ENCODE measurements at places on chromosomes 6 and 20.

GRCh38 chr6:161216616-161217205 is 57.1 kb downstream of the AGPAT4 start:
- peaks cover 27% of the 10 kb centered on the region for H3K36me3 ChIP-seq
- H3K27me3 ChIP-seq = no peaks in the 10 kb centered on the region
- DNase-seq = no peak
- no peak overlapping the region for H3K4me3 ChIP-seq

DNA sequence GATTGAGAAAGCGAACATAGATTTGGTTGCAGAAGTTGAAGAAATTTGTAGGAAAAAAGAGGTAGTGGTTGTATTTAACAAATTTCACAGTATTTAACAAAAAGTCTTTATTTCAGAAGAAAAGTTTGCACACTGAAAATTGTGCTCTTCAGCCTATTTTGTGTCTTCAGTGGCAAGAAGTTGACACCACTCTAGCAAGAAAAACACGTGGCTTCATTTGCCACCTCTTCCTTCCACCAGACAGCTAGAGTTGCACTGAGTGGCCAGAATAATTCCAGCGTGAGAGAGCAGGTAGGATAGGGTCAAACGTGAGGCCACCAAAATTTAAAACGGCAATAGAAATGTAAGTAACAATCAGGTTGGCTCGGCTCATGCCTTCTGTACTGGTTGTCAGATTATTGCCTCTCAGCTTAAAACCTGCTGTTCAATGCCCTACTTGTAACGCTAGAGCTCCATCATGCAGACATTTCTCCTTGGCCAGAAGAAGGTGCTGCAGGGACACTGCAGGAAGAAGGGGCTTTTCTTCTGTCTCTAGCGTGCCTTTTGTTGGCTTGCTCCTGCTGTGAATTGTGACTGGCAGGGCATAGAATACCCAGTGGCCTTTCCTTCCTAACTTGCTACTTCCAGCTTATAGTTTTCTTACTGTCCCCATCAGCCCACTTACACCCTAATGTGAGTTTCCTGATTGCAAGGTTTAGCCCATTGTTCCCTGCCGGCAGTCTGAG is 12.1 kb downstream of the TRAPPC3L start:
- H3K4me1 ChIP-seq = peaks cover 2% of the 10 kb centered on the region
- no peaks in the 10 kb centered on the region for H3K36me3 ChIP-seq
- no peak for DNase-seq
- peaks cover 52% of the 10 kb centered on the region for H3K27me3 ChIP-seq
- H3K4me3 ChIP-seq = no peak overlapping the region

DNA sequence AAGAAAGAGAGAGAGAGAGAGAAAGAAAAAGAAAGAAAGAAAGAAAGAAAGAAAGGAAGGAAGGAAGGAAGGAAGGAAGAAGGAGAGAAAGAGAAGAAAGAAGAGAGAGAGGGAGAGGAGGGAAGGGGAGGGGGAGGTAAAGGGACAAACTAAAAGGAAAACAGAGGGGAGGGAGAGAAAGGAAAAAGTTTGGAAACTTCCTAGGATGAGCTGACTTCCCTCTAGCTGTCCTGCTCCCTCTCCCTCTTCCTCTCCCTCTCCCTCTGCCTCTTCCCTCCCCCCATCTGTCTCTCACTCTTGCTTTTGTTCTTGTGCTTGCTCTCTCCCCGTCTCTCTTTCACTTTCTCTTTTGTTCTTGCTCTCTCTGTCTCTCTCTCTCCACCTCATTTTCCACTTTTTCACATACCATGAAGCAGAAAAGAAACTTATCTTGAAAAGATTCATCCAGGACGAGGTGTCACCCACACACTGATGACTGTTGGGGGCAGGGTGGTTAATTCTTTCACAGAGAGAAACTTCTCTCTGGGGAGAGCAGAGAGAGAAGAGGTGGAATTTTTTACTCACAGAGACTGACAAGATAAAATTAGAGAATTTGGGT is 56.4 kb upstream of the DUSP22 start:
- no peaks in the 10 kb centered on the region for H3K27me3 ChIP-seq
- peaks cover 47% of the 10 kb centered on the region for H3K4me1 ChIP-seq
- DNase-seq = peak; percentile 87
- peak overlapping the region; percentile 85 for H3K27ac ChIP-seq

DNA sequence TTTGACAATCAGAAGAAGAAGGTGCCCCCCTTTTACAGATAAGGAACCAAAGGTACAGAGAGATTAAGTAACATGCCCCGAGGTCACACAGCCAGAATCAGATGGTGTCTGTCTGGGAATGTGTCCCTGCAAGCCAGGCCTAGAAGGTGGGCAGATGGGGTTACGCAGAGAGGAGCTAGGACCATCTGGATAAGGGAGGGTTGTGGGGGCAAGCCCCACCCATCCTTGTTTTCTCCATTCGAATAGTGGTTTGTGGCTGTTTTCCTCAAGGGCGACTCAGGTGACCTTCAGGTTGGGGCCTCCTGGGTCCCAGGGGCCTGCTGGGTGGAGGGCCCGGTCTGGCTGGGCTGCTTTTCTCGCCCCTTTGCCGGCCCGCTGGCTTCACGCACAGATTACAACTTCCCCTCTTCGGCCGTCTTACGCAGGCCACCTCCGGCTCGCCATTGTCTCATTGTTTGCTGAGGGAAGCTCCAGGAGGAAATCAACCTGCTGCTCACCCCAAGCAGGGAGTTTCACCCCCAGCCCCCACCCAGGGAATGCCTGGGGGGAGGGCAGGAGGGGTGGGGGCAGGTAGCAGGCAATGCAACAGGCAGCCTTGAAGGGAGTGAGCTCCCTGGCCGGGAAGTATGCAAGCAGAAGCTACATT is 30.8 kb upstream of the CSNK2A1 start:
- H3K4me3 ChIP-seq = no peak overlapping the region
- H3K27me3 ChIP-seq = peaks cover 27% of the 10 kb centered on the region
- no peak for DNase-seq
- no peak overlapping the region for H3K27ac ChIP-seq
- no peaks in the 10 kb centered on the region for H3K4me1 ChIP-seq
- no peaks in the 10 kb centered on the region for H3K36me3 ChIP-seq

GRCh38 chr6:101582792-101583191 is 189.3 kb downstream of the GRIK2 start:
- H3K4me1 ChIP-seq = no peaks in the 10 kb centered on the region
- H3K4me3 ChIP-seq = no peak overlapping the region
- no peaks in the 10 kb centered on the region for H3K36me3 ChIP-seq
- no peaks in the 10 kb centered on the region for H3K27me3 ChIP-seq
- no peak for DNase-seq
- H3K27ac ChIP-seq = no peak overlapping the region

DNA sequence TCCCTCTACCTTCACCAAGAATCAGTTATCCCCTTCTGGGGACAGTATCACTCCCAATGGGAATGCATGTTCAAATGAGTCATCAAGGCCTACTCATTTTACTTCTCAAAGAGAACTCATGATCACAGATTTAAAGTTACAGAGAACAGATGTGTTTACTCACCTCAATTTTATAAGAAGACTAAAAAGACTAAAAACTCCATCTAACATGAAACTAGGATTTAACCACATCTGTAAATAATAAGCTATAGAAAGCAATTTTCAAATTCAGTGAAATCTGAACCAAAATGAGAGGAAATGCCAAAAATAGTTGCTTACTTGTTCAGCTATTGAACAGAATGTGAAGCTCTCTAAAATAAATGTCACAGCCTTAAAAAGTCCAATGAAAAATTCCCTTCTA is 300.1 kb upstream of the KCNQ5 start:
- no peaks in the 10 kb centered on the region for H3K27me3 ChIP-seq
- DNase-seq = no peak
- H3K4me3 ChIP-seq = no peak overlapping the region

DNA sequence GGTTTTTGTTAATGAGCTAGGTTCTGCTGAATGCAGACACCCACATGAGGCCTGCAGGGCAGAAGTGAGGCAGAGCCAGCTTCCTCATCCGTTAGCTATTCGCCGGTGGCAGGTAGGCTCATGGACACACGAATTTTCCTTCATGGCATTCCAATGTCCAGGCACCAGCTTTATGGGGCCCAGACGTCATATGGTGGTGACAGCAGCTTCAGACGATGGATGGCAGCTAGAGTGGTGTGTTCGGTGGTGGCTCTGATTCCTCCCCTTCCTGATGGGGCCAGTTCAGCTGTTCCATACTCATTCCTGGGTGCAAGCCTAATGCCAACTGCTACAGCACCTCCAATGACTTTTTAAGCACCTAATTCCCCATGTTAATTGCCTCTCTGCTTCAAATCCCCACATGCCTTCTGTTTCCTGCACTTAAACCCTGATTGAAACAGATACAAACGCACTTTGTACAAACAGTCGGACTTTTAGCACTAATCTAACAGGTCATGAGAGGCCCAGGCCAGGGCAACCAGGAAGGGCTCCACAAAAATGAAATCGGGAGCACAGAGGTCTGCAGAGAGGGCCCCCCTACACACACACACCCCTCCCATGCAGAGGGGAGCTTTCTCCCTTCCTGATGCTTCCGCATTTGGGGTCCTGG is 35.7 kb upstream of the MLN start:
- peaks cover 16% of the 10 kb centered on the region for H3K4me1 ChIP-seq
- no peaks in the 10 kb centered on the region for H3K36me3 ChIP-seq
- peak overlapping the region; percentile 31 for H3K4me3 ChIP-seq
- H3K27me3 ChIP-seq = peaks cover 13% of the 10 kb centered on the region

DNA sequence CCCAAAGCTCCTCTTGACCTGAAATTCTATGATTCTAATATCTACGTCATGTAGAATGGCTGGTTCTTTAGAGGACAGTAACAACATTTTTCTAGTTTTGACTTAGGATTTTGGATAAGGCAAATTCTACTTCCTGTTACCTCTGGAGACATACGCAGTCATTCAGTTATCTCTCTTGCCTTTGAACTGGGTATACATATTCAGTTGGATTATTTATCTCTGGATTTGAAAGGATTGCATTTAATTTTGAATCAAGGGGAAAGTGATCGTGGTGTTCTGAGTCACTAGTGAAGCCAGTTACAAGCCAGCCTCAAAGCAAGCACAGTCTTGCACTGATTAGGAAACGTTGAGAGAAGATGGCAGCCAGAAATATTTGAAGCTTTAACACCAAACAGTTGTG is 35.3 kb upstream of the BCAS1 start:
- H3K4me3 ChIP-seq = no peak overlapping the region
- H3K27ac ChIP-seq = no peak overlapping the region
- H3K36me3 ChIP-seq = no peaks in the 10 kb centered on the region
- peaks cover 5% of the 10 kb centered on the region for H3K27me3 ChIP-seq
- peaks cover 7% of the 10 kb centered on the region for H3K4me1 ChIP-seq

DNA sequence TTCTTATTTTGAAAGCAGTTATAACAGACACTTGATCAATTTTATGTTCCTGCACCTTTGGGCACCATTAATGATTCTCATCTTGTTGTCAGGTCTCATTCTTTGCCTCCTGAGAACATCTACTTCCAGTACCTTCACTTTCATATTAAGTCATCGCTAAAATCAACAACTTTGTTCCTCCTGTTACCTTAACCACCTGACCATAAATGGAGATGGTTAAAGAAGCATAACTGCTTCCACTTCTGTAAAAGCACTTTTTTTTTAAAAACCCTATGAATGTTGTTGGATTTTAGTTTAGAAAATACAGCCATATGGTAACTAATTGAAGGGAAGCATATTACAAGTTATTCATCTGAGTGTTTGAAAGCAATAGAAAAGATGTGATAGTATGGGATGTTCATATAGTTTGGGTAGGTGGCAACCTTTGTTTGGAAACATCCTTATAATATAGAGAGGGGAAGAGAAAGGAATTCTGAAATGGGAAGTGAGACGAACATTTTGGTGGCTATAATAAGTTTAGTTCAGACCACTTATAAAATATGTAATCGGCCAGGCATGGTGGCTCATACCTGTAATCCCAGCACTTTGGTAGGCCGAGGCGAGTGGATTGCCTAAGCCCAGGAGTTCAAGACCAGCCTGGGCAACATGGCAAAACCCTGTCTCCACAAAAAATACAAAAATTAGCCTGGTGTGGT is 53.9 kb downstream of the AFG1L start:
- peak overlapping the region; percentile 69 for H3K4me3 ChIP-seq
- H3K36me3 ChIP-seq = peaks cover 6% of the 10 kb centered on the region
- DNase-seq = peak; percentile 62
- no peaks in the 10 kb centered on the region for H3K27me3 ChIP-seq
- H3K4me1 ChIP-seq = peaks cover 15% of the 10 kb centered on the region
- H3K27ac ChIP-seq = peak overlapping the region; percentile 84

DNA sequence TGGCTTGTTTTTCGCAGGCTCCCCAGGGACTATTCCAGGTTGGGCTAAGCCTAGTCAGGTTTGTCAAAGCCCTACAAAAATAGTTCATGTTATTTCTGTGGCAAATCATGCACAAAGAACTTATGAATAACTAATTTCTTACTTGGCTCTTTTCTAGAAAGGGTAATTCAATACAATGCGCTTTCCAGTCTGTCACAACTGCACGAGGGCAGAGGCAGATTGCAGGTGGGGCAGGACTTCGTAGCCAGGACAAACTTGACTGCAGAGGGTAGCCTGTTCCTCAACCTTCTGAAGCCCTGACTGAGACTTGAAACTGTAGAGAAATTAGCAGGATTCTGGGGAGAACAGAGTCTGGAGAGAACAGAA is 253.5 kb downstream of the QKI start:
- no peak for DNase-seq
- peaks cover 6% of the 10 kb centered on the region for H3K4me1 ChIP-seq
- no peak overlapping the region for H3K4me3 ChIP-seq
- H3K27ac ChIP-seq = no peak overlapping the region
- H3K36me3 ChIP-seq = no peaks in the 10 kb centered on the region

DNA sequence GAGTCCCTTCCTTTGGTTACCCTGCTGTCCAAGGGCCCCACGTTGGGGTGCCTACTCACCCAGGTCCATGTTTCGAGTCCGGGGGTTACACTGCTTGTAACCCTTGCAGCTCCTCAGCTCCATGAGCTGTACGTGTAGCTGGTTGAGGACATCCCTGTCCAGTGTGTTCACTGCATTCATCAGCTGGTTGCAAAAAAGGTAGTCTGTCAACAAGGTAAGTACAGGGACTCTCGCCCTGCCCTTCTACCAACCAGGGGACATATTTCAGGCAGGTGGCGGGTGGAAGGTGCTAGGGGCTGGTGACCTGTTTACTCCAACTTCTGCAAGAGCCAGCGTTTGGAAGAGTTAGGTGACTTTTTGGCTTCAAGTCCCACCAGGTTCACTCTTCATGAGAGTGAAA is 123.6 kb downstream of the SULF2 start:
- H3K4me1 ChIP-seq = peaks cover 8% of the 10 kb centered on the region
- no peaks in the 10 kb centered on the region for H3K27me3 ChIP-seq
- H3K4me3 ChIP-seq = no peak overlapping the region

DNA sequence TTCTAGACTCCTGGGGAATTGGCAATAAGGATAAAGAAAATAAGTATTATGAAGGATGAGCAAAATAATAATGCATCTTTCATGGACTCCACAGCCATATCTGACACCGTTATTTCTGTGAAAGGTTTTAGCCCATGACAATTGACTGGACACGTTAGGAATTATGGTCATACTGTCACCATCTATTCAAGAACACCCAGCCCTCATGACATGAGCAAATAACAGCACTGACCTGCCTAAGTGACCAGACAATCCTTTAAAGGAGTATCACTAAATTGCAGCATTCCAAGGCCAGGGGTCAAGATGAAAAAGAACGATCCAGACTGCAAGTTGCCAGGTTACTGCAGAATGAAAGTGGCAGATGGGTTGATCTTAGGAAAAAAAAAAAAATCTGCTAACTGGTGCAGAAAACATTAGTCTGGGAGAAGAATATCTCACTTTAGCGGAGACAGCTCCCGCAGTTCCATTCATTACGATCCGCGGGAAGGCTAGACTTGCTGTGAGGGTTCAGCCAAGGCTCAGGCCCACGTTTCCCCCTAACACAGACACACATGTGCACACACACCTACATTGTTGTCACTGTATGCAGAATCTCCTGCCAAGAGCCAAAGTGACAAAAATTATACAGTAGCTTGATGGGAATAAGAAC is 237.7 kb upstream of the AGPAT4 start:
- no peak overlapping the region for H3K4me3 ChIP-seq
- H3K27me3 ChIP-seq = no peaks in the 10 kb centered on the region
- no peaks in the 10 kb centered on the region for H3K4me1 ChIP-seq

All from activated CD4-positive, alpha-beta T cell treated with anti-CD3 and anti-CD28 coated beads, Interleukin-2, amount 10 ng/mL, durations not matched to agents 24 days and 14 days (primary cell).